ENCODE measurements at places on chromosomes 13 and 19.

DNA sequence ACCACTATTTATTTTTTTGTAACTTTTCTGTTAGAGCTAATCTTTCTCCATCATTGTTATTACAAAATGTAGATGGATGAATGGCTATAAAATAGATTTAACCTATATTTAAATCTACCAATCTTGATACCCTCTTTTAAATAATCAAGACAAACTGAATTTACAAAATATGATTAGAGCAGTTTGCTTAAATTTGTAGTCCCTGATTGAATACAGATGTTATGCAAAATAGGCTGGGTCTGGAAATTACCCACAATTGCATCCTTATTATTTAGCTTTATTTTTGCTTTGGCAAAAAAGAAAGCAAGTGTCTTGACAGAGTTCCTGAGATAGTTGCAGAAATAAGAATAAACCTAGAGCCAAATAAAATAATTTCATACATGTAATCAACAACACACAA is 352.8 kb downstream of the KLF12 start:
- DNase-seq = no peak

- no peak for DNase-seq
Measured at GRCh38 chr19:46181388-46181779, 33.3 kb downstream of the IGFL2 start.

DNA sequence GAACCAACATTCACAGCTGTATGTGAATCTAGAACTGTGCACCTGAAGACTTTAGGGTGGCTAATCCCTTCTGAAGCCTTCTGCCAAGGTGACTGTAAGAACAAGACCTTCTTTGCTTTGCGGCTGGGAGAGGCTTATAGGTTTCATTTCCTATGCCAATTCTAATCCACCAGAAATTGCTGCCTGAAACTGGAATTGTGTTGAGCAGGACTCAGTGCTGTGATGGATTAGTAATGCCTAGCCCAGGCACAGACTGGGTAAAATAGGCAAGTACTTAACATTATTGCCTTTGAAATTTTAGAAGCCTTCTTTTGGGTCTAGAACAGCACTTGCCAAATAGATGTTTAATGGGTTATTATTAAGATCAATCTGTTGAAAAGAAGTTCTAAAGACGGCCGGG is 11.5 kb downstream of the SLC25A23 start:
- DNase-seq = no peak

GRCh38 chr13:64332048-64332447 is 2898.1 kb downstream of the PCDH9 start:
- DNase-seq = no peak

- no peak for DNase-seq
Measured at GRCh38 chr13:55566779-55567178, 1573.9 kb upstream of the PRR20A start.

DNA sequence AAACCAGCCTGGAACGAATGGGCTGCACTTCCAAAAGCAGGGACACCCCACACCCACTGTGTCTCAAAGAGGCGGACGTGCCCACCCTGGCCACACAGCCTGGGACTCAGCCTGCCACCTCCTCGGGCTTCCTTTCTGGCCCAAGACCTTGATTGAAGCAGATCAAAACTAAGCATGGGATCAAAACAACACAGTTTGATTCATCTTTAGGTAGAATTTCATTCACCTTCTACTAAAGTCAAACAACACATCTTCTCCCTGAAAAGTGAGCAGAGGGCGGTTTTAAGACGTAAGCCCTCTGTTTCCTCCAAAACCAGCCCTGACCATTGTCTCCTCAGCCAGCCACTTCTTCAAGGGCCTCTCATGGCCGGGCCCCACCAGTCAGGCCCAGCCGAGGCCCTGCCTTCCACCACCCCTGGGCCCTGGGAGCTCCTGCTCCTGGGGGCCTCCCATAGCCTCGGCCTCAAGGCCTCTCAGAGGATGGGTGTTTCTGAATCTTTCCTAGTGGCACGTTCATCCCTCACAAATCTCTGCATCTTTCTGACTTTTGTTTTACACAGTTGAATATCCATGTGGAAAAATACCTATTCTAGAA is 6.3 kb upstream of the F10 start:
- no peak for DNase-seq

- peak; percentile 23 for DNase-seq
Measured at GRCh38 chr13:84192125-84192524, 309.9 kb upstream of the SLITRK1 start.

GRCh38 chr19:17469092-17469480 is 1.2 kb upstream of the SLC27A1 start:
- no peak for DNase-seq

GRCh38 chr13:100436099-100436498 is 152.5 kb downstream of the GGACT start:
- no peak for DNase-seq

GRCh38 chr13:97302611-97303010 is 80.5 kb downstream of the MBNL2 start:
- DNase-seq = no peak

GRCh38 chr13:30110301-30111070 is 196.9 kb downstream of the KATNAL1 start:
- DNase-seq = no peak

- DNase-seq = no peak
Measured at GRCh38 chr19:29516821-29517395, 8.9 kb upstream of the VSTM2B start.

DNA sequence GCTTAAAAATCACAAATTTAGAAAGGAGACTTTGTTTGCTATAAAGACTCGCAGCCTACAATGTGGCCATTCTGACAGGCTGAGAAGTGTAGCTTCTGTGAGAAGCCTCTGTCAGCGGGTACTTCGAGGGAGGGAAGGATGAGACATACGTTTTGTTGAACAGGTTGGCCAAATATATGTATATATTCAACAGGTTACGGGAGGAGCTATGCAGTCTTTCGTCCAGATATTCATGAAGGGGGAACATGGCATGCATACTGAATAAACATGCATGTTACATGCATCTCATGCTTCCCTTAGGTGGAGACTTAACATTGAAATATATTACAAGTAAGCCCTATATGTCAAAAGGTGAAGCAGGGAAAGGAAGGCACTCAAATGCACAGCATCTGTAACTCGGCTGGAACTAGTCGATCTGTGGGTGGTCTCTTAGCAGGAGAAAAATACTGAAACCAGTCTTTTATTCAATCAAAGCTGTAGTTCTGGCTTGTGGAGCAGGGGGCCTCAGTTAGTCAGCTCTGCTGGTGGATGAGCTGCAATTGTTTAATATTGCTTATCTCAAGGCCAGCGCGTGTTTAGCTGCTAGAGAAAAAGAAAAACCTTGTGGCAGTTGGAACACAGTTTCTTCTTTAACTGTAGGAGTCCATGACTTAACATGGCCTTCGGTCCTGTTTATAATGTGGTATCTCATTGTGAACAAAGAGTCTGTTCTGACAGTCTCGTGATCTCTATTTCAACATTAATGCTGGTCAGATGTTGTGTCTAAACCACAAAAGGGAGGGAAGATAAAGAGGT is 94.3 kb downstream of the FAM216B start:
- DNase-seq = no peak

GRCh38 chr19:30271816-30272215 is 100.4 kb upstream of the ZNF536 start:
- DNase-seq = no peak

DNA sequence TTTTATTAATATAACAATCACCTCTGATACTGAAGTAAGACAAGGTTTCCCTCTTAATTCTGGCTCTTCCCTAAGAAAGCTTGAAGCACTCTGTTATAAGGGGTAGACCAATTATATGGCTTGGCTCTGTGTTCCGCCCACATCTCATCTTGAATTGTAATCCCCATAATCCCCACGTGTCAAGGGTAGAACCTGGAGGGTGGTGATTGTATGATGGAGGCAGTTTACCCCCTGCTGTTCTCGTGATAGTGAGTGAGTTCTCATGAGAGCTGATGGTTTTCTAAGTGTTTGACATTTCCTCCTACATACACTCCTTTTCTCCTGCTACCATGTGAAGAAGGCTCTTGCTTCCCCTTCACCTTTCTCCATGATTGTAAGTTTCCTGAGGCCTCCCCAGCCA is 363.8 kb upstream of the PCDH20 start:
- DNase-seq = no peak

DNA sequence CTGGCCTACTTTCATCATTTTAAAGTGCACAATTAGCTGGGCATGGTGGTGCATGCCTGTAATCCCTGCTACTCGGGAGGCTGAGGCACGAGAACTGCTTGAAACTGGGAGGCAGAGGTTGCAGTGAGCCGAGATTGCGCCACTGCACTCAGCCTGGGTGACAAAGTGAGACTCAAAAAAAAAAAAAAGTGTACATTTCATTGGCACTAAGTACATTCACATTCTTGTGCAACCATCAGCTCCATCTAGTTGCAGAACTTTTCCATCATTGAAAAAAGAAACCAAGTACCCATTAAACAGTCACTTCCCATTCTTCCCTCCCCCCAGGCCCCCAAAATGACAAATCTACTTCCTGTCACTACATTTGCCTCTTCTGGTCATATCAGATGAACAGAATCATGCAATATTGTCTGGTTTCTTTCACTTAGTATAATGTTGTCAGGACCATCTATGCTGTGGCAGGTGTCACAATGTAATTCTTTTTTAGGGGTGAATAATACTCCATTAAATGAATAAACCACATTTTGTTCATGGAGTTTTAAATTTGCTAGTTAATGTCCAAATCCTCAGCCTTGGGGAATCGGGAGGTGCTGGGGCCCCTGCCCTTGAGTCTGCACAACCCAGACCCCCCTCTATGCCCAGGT is 7.4 kb upstream of the SIGLEC11 start:
- no peak for DNase-seq

DNA sequence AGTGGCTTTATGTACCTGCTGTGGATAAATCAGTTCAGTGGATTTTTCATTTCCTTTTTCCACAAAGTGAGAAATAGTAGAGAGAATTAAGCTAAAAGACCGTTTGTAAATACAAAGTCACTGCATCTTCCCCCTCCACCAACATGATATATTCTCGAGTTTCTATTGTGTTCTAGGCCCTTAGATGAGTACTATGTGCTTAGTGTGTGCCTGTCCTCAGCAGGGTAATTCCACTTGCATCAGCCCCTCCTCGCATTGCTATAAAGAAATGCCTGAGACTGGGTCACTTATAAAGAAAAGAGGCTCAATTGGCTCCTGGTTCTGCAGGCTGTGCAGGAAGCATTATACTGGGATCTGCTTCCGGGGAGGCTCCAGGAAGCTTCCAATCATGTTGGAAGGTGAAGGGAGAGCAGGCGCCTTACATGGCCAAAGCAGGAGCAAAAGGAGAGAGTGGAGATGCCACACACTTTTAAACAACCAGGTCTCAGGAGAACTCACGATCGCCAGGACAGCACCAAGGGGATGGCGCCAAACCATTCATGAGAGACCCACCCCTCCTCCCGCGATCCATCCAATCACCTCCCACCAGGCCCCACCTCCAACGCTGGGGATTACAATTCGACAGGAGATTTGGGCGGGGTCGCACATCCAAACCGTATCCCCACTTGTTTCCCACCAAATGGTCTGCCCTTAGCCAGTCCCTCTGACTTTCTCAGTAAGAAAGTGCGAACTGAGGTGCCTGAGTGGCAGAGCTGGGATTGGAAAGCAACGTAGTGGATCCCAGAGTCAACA is 102.3 kb upstream of the ABCC4 start:
- DNase-seq = no peak

Measured in epithelial cell of proximal tubule (primary cell).